A549 treated with AZD2906 at 1 μM for 4 hours (cell line): ENCODE measurements at places on chromosomes 4 and X. TPM values are rescaled to one million over a fixed set of nuclear protein-coding genes. Genes with fewer than 3 reads are reported as not detected.

TCEAL3 gene
- total RNA-seq = 15.9 to 23.3 TPM (median 17.0 TPM) in 5 replicates

RPL39 gene
- total RNA-seq = 3,440 to 4,395 TPM (median 3,536 TPM) in 5 replicates

XAGE2 gene
- not detected in 5 replicates for total RNA-seq

PF4V1 gene
- not detected in 5 replicates for total RNA-seq

CRMP1 gene
- 4.3 to 4.9 TPM (median 4.6 TPM) in 5 replicates for total RNA-seq

S100P gene
- 81.1 to 187 TPM (median 178 TPM) in 5 replicates for total RNA-seq

SHROOM2 gene
- 0.74 to 1.1 TPM (median 0.95 TPM) in 5 replicates for total RNA-seq

FRG2 gene
- total RNA-seq = 0.07 TPM in 1 of 5 replicates, not detected in the others

S100G gene
- total RNA-seq = not detected in 5 replicates

MAP9 gene
- 4.1 to 4.8 TPM (median 4.6 TPM) in 5 replicates for total RNA-seq

WNK3 gene
- 0.03 to 0.11 TPM (median 0.07 TPM) in 5 replicates for total RNA-seq

NAP1L3 gene
- total RNA-seq = 0.32 to 0.38 TPM (median 0.35 TPM) in 5 replicates

ART3 gene
- total RNA-seq = not detected in 5 replicates

LANCL3 gene
- total RNA-seq = 0.01 to 0.03 TPM (median 0.02 TPM) in 4 of 5 replicates, not detected in the other

CT45A3 gene
- 0.15 to 0.29 TPM (median 0.19 TPM) in 4 of 5 replicates, not detected in the other for total RNA-seq

ASB11 gene
- not detected in 5 replicates for total RNA-seq

PROM1 gene
- 0.33 to 0.61 TPM (median 0.54 TPM) in 5 replicates for total RNA-seq

IBSP gene
- not detected in 5 replicates for total RNA-seq

FBXO8 gene
- 9.5 to 11.7 TPM (median 11.0 TPM) in 5 replicates for total RNA-seq

FRMD7 gene
- not detected in 5 replicates for total RNA-seq

UGT2B11 gene
- total RNA-seq = 0.09 to 0.15 TPM (median 0.10 TPM) in 5 replicates

IL2 gene
- not detected in 5 replicates for total RNA-seq

MAGEA3 gene
- 2.0 to 5.2 TPM (median 3.1 TPM) in 5 replicates for total RNA-seq

LUZP4 gene
- not detected in 5 replicates for total RNA-seq

CT47B1 gene
- not detected in 5 replicates for total RNA-seq

RAPGEF2 gene
- total RNA-seq = 9.1 to 16.3 TPM (median 12.7 TPM) in 5 replicates

FAM241A gene
- total RNA-seq = 0.83 to 0.93 TPM (median 0.85 TPM) in 5 replicates

CDX4 gene
- not detected in 5 replicates for total RNA-seq

BST1 gene
- 14.2 to 19.0 TPM (median 15.5 TPM) in 5 replicates for total RNA-seq

DGKQ gene
- total RNA-seq = 4.8 to 9.1 TPM (median 7.5 TPM) in 5 replicates

XAGE1A gene
- 11.6 to 46.7 TPM (median 25.2 TPM) in 5 replicates for total RNA-seq

GPRIN3 gene
- 1.1 to 1.9 TPM (median 1.7 TPM) in 5 replicates for total RNA-seq

STATH gene
- total RNA-seq = not detected in 5 replicates

ABCD1 gene
- 2.6 to 4.2 TPM (median 3.9 TPM) in 5 replicates for total RNA-seq

HSFX1 gene
- 0.28 to 0.37 TPM (median 0.31 TPM) in 5 replicates for total RNA-seq

HAUS7 gene
- total RNA-seq = 47.9 to 58.0 TPM (median 52.0 TPM) in 5 replicates

PIM2 gene
- 8.2 to 9.9 TPM (median 9.0 TPM) in 5 replicates for total RNA-seq

ZMAT1 gene
- 0.01 to 0.07 TPM (median 0.03 TPM) in 5 replicates for total RNA-seq

GLOD5 gene
- not detected in 5 replicates for total RNA-seq
